ENCODE measurements at places on chromosomes 11 and 22.

DNA sequence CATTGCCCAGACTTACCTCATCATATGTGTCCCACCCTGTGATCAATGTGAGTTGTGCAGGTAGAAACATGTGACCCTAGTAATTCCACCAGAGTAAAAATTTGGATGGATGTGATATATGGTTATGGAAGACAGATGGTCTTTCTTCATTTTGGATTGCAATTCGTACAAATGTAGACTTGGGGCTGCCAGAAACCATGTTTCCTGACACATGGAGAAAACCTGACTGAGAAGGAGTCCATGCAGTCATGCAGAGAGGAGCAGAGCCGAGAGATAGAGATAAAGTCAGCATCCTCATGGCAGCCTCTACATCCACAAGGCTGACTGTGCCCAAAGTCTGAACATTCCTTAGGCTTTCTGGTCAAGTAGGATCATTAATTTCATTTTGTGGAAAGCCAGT is 678.1 kb upstream of the KIRREL3 start:
- no peak for DNase-seq

- no peak for DNase-seq
These were observed 242.3 kb downstream of the SWAP70 start for GRCh38 chr11:9905960-9906791.

DNA sequence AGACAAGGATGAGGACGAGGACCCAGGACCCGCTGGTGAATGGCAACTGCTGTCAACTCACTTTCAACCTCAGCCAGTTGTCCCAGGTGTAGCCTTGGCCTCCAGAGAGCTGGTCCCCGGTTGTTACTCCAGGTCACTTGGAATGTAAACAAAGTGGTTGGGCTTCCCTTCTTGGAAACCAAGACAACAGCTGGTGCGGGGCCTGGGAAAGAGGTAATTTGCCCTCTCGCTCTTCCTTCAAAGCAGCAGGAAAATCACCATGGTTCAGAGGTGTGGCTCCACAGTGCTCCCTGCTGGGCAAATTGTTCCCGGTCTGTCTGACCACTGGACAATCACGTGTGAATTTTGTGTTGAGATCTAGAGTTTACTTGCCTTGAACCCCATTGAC is 15.0 kb downstream of the SLC1A2 start:
- no peak for DNase-seq

GRCh38 chr11:68113986-68114385 is 7.2 kb downstream of the CHKA start:
- DNase-seq: no peak

GRCh38 chr11:109854731-109855130 is 238.5 kb upstream of the ZC3H12C start:
- DNase-seq: no peak

GRCh38 chr11:28842716-28843115 is 734.5 kb downstream of the METTL15 start:
- DNase-seq: no peak

DNA sequence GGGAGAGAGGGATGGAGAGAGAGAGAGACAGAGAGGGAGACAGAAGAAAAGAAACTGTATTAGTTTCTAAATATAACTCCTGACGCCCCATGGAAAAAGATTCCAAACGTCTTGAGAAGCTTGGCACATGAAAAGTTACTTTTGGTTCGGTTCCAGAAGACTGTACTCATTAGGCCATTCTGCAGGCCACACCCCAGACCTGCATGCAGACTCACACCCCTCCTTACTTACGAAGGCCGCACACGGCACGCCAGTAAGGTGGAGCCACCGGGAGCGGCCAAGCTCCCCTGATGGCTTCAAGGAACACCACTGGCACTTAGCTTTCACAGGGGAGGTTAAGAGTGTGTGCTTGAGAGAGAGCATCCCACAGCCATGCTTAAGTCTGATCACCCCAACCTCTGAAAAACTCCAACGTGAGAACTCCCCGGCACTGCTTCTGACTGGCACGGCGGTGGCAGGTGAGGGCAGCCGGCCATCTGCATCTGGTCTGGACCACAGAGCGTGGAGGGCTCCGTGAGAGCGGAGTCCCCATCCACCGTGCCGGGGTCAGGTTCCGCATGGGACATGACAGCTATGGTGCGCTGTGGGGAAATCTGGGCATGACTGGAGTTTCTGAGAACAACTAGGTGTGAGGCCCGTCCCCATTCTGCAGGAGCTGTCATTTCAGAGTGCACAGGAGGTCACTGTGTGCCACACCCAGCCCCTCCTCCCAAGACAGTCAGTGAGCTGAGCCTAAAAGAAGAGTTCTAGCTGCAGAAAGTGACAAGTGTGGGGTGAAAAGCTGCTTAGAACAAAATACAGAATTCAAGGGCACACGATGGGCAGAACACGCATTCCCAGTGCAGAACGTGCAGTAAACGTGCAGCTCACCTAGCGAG is 62.4 kb downstream of the MYH9 start:
- DNase-seq: no peak

GRCh38 chr11:96259134-96259830 is 83.7 kb downstream of the MAML2 start:
- no peak for DNase-seq

- no peak for DNase-seq
These were observed 462.6 kb downstream of the BUD13 start for GRCh38 chr11:116310226-116310625.

DNA sequence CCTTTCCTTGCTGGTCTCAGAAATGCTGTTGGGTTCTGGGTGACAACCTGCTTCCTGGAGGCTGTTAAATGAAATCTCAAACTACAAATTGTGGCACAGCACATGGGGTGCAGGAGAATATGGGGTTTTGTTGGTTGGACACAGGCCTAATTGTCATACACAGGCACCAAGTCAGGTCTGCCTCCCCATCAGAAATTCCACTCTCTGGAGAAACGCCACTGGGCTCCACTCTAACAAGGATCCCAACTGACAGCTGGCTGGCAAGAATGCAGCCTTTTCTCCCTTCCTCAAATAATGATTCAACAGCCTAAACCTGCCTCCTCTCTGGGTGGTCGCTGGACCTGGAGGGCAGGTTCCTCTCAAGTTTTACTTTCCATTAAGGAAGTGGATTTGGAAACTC is 177.8 kb upstream of the NARS2 start:
- DNase-seq: no peak

GRCh38 chr11:77753230-77753629 is 67.3 kb downstream of the RSF1 start:
- no peak for DNase-seq

GRCh38 chr22:32005453-32005852 is 37.6 kb upstream of the SLC5A1 start:
- no peak for DNase-seq

DNA sequence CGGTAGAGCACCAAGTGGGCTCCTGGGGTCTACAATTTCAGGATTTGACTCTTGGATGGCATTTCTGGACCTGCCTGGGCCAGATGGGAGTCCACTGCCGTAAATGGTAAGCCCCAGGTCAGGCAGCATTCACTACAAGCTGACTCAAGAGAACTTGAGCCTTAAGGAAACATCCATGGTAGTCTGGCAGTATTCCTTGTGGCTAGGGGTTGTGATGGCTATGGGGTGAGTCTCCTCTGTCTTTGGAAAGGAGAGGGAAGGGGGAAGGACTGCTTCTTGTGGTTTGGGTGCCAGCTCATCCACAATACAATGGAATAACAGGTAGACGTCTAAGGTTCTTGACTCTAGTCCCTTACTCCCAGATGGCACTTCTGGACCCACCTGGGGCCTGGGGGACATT is 32.3 kb upstream of the POU2AF2 start:
- DNase-seq: no peak

DNA sequence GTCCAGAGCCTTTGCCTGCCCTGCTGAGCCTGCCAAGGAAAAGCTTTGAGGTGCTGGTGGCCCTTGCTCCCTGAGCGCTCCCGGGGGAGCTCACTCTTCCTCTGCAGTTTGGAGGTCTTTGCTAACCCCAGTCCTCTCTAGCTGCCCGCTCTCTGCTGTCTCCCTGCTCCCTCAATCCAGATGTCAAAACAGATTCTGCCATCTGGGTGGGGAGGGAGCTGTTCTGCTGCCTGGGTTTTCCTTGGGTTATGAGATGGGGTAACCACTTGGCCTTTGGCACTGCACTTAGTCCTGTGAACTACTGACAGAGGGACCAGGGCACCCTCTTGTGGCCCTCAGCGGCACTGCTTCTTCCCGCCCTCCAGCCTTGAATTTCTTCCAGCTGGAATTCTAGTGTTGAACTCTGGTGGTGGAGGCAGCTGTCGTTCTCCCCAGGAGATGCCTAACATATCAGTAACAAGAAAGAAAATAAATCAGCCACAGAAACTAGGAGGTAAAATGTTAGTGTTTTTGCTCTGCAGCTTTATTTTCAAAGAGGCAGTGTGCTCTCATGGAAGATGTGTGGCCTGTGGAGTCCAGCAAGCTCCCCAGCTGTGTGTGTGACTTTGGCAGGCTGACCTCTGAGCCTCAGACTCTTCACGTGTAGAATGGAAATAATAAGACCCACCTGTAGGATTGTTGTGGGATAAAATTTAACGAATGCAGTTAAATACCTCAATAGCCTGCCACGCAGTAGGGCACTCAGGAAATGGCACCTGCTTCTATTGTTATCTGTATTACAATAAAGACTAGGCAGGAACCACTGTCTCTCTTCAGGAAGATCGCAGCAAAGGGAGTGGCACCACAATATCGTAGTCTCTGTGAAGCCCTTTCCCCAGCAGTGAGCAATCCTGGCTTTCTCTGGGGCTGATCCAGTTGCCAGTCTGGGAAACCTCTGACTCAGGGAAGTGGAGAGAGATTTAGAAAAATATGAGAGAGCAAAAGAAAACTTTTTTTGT is 23.4 kb downstream of the ARFGAP2 start:
- peak; percentile 61 for DNase-seq

GRCh38 chr22:37148031-37148651 is 1.6 kb downstream of the IL2RB start:
- DNase-seq: peak; percentile 42

Measured in naive thymus-derived CD8-positive, alpha-beta T cell (primary cell).